ENCODE measurements at places on chromosomes 12 and 14.

DNA sequence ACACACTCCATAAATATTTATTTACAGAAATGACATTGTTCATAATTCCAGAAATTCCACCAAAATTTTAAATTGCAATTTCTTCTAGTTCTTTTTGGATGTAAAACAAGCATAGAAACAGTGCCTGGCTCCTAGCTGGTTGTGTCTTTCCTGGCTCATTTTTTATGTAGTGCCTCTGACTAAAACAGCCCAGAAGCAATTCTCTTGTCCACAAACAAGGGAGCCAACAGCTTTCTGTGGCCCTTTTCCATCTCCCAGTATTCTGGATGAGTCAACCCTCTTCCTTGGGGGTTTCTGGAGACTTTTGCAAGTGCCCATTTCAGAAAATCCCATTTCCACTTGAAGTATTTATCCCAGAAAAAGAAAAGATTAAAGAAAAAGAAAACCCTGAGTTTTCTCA, 141.4 kb downstream of the PHLDA1 start:
- DNase-seq = no peak

DNA sequence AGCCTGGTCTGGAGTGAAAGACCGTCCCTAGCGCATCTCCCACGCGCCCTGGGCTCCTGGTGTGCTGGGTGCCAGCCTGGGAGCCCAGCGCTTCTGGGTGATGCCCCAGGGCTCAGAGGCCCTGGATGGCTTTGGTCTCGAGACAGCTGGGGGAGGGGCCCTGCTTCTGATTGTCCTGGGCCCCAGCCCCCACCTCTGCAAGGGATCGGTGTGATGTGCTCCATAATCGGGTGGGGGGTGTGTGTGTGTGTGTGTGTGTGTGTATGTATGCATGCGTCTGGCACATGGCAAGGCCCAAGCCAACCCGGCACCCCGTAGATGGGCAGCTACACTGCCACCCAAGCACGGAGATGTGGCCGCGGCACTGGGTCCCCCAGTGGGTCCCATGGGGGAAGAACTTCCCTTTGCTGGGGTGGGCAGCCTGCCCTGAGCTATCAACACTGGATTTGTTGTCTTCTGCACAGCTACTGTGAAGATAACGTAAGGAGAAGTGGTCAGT, 3.1 kb downstream of the ZBTB42 start:
- no peak for DNase-seq

DNA sequence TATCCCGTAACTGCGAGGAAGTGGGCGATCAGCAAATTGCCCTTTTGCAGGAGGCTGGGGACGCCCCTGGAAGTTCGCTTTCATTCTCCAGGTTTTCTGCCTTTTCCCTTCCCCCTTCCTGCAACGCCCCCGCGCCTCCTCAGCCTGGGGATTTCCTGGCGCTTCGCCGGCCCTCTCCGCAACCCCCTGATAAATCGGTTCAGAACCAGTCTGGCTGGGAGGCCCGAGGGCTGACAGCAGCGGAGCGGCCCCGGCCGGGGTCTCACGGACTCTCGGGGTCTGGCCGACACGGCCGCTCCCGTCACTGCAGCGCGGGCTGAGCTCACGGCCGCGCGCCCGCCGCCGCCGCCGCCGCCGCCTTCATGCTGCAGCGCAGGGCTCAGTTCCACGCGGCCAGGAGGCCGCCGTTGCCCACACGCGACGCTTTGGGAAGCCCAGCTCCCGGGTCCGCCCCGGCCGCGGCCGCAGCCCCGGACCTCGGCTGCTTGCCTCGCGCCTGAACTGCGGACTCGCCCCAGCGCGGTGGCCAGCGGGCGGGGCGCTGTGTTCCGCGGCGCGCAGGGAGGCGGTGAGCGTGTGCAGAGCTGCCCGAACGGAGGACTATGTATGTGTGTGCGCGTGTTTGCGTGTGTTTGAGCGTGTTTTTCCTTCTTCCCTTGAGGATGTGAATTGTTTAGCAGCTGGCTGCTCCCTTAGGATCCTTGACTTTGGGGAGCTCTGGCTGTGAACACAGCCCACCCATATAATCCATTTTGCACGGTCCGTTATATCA, at the start of gene LRFN5:
Gene LRFN5 (plus strand): TSS at position 345 of the 772 bp plus-strand sequence.
- no peak for DNase-seq

- DNase-seq = no peak
Measured at GRCh38 chr12:94379479-94380113, 80.1 kb downstream of the CEP83 start.

- DNase-seq = no peak
Measured at GRCh38 chr12:69085852-69086251, 152.9 kb upstream of the CPM start.

DNA sequence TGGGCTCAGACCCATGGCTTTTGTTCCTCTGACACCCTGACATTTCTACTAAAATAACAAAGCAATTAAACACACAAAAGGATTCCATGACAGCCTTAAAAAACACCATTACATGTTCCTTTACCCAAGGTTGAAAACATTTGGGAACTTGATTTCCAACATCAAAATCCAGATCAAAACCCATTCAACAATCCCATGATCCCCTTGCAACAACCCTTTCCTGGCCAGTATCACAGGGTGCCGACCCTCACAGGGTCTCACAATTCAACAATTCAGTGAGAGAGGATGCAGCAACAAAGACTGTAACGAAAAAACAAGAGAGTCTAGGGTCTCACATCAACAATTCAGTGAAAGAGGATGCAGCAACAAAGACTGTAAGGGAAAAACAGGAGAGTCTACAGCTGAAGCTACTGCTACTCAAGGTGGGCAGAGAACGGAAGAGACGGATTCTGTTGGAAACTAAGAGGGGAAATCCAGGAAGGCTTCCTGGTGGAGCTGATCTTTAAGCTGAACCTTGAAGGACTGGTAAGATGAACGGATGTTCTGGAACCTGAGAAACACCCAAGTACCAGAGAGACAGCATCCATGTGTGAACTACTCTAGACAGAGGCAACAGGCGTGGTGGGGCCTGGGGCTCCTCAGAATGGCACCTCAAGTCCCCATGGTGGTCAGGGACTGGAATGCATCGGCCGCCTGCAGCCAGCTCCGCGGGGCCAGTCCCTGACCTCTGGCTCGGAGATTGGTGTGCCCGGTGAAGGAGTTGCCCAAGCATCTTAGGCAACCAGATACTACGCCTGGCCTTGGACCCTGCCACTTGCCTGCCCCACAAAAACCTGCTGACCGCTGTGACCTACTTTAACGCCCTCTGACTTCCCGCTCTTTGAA, 22.7 kb upstream of the ZFP36L1 start:
- peak; percentile 45 for DNase-seq

- DNase-seq = no peak
Measured at GRCh38 chr12:59803735-59804134, 207.9 kb downstream of the SLC16A7 start.

DNA sequence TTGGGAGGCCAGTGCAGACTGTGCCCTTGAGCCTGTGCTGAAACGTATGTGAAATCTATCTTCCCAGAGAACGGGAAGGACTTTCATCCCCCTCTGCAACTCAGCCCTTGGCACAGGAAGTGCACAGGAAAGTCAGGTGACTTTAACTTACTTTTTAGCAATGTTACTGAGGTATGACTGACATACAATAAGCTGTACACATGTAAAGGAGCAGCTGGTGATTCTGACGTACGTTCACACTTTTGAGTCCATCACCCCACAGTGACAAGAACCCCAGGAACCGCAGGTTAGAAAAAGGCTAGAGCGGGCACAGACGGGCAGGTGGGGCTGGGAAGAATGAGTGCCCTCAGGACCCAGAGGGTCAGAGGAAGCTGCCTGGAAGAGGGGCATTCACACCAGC, 48.0 kb downstream of the ARL6IP4 start:
- DNase-seq = no peak

- no peak for DNase-seq
Measured at GRCh38 chr14:102840771-102841528, 63.7 kb downstream of the TRAF3 start.

GRCh38 chr14:105151838-105152793, 16.5 kb downstream of the JAG2 start:
- no peak for DNase-seq

DNA sequence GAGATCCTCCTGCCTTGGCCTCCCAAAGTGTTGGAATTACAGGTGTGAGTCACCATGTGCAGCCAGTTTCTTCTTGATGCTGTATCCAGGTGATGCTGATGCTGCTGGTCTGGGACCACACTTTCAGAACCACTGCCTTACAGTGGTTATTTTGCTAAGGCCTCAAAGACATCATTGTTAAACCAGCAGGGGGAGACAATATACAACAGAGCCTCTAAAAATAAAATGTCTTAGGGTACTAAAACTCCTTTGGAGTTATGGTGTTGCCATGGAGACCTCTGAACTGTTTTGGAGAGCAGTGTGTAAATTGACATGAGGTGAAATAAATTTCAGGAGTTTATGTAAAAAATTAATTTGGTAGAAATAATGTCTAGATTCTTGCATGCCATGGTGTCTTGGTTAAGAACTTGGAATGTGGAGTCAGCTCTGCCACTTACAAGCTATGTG, 1.1 kb upstream of the ARG2 start:
- DNase-seq = peak; percentile 34

GRCh38 chr12:1590221-1590979, 4.0 kb downstream of the FBXL14 start:
- no peak for DNase-seq

DNA sequence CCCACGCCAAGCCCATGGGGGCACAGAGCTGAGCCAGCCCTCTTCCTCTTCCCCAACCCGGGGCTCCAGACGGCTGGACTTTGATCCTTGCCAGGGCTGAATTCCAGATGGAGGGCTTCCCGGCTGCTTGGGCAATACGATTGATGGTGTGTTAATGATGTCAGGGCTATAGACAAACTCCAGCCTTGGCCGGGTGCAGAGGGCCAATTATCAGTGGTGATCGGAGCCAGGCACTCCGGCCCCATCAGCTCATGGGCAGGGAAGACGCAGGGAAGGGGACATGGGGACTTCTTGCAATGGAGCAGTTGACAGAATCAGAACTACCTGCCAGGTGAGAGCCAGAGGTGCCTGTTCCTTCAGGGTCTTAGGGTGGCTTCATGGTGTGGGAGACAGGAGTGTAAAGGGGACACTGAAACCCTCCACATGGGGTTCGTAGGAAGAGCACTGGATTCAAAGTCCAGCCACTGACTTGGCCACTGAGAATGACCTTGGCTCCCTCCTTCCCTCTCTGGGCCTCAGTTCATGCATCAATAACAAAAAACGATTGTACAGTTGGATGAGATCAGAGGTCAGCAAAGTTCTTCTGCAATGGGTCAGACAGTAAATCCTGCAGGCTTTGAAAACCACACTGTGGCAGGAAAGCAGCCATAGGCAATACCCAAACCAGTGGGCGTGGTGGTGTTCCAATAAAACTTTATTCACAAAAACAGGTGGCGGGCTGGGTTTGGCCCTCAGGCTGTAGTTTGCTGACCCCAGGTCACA, 333.7 kb downstream of the MED13L start:
- no peak for DNase-seq

DNA sequence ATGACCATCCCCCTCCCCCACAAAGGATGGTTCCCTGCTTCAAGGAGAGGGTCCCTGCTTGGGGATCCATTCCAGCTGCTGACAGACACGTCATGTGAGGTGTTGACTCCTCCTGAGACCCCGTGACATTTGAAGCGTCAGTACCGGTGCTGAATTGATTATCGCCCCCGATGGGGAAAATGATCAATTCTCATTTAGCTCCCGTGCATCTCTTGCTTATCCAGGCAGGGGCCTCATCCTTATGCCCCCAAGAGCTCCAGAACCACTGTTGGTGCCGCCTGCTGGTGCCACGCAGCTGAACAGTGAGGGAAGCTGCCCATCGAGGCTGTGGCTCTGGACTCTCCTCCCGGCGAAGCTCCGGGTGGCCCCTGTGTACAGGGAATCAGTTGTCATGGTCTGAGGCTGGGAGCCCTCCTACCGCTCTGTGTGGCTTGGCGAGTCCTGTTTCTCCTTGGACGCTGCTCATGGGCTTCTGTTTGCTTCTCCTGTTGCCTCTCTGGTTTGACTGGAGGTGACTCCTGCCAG, 4.6 kb downstream of the KIF26A start:
- no peak for DNase-seq

GRCh38 chr12:130031571-130032189, 127.9 kb upstream of the TMEM132D start:
- peak; percentile 77 for DNase-seq

DNA sequence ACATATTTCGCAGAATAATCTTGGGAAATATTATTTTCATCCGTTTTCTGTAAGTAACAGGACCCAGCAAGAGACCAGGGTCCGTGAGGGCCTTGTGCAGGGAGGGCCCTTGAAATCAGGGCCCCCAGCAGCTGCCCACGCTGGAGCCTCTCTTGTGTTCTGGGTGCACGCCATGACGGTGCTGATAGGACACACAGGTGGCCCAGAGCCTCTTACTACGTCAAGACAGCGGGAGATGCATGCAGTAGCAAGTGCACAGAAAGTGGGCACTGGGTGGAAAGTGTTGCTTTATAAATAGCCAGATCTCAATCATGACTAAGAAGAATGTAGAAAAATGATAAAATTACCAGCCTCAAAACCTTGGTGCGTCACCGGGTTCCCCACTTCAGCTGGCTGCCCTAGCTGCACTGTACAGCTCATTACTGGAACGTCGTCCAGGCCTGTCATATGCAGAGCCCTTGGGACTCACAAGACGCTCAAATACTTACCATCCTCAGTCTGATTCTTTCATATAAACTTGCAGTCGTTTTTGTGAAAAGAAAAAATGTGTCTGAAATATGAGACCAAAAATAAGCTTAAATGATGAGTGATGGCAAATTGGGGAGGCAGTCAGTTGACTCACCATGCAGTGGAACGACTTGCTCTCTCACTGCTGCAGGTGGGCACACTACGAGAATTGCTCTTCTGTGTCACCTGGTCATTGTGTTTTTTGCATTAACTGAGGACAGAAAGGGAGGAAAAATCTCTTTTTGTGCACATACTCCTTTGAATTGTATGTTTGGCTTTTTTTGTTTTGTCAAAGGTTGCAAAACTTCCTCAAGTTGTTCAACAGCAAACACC, 68.2 kb downstream of the DDX51 start:
- DNase-seq = no peak

DNA sequence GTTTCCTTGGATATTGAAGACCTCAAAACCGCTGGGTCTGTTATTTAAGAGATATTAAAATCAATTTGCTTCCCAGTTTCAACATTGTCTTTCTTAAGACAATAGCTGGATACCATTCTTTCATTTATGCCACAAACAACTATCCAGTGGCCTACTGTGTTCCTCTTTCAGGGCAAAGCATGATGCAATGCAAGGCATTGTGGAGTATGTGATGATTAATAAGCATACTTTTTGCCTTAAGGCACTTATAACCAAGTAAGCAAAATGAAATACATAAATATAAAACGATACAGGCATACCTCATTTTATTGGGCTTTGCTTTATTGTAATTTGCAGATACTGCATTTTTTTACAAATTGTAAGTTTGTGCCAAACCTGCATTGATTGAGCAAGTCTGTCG, 45.5 kb downstream of the SCN8A start:
- no peak for DNase-seq

All from activated CD8-positive, alpha-beta T cell treated with anti-CD3 and anti-CD28 coated beads for 36 hours (primary cell).